ENCODE measurements at places on chromosomes 2 and 18.

- DNase-seq: no peak
These were observed 264.9 kb downstream of the MREG start for GRCh38 chr2:215748446-215748845.

DNA sequence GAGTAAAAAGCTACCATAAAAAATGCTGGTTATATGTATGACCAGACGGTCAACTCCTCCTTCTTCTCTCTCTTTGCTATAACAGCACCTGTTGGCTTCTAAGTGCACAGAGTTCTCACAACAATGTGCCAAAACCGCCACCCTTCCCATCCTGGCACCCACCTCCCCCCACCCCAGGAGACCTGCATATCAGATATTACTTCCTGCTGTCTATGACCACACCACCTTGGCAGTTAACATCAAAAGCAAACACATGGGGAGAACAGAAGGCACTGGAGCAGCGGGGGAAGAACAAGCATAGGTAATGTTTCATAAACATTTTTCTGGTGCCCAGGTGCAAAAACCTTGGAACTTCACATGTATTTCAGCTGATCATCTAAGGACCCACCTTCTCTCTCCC lies 15.5 kb downstream of the SPRED2 start:
- no peak for DNase-seq

DNA sequence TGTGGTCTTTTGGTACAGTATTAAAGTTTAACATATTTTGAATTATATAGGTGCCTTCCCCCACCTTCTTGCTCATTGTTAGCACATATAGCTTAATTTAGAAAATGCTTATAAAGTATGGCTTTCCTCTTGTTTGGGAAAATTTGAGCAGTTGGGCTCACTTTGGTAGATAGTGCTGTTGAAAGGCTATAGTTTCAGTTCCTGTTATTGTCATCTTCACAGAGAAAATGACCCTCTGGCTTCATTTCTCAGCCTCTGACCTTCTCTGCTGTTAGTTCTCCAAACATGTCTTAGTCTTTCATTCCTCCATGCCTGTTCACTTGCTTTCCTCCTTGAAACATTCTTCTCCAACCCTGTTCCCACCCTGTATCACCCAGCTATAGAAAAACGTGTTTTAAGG lies 200.6 kb downstream of the WDR7 start:
- no peak for DNase-seq

DNA sequence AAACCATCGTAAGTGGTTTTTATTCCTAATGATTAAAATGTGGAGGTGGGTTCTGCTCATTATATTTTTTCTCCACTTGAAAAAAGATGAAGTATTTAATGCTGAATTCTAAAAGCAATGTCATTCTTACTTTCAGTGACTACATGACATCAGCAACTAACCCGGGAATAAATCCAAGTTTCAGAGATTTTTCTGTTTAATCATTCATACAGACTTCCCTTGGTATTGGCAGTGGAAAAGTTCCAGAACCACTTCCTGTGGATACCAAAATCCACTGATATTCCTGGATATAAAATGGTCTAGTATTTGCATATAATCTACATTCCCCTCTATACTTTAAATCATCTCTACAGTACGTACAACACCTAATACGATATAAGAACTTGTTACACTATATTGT lies 128.6 kb downstream of the ZNF532 start:
- DNase-seq: no peak

DNA sequence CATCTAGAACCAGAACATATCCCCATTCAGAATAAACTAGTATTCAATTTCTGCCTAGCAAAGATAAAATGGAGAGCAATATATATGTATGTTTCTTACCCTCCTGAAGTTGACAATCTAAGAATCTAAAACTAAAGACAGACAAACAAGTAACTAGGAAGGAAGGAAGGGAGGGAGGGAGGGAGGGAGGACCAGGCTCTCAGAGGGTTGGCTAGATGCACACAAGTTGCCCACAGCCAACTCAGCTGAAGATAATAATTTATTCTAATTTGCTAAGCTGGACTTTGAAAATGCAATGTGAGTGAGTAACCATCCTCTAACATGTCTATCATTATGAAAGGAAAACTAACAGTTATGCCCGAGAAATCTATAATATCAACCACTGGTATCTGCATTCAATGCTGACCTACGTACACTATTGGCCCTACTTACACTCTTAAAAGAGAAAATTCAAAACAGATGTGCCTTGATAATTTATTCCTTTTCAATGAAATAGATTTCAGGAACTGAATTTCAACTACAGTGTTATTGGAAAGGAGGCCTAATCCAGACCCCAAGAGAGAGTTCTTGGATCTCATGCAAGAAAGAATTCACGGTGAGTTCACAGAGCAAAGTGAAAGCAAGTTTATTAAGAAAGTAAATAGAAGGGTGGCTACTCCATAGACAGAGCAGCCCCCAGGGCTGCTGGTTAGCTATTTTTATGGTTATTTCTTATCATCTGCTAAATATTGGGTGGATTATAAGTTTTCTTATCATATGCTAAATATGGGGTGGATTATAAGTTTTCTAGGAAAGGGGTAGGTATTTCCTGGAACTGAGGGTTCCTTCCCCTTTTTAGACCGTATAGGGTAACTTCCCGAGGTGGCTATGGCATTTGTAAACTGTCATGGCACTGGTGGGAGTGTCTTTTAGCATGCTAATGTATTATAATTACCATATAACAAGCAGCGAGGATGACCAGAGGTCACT lies 288.5 kb upstream of the SLC39A10 start:
- DNase-seq: no peak

- no peak for DNase-seq
These were observed 2172.3 kb upstream of the CELF4 start for GRCh38 chr18:39737869-39738268.

DNA sequence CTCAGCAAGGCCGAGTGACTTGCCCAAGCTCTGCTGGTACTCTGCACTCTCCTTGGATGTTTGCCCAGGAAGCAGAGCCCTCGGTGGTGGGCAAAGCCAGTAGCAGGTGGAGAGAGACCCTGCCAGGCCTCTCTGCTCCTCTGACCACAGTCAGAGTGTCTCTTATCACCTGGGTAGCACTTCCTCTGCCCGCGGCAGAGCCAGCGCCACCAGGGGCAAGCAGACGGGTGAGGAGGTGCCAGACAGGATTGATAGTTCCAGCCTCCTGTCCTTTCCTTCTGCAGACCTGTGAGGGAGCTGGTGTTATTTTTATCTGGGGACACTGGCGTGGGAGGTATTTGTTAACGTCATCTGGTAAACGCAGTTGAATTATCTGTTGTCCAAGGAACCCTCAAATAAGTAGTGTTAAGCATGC lies 152.9 kb downstream of the SMAD7 start:
- no peak for DNase-seq

GRCh38 chr2:84858123-84858522 lies 22.8 kb downstream of the TRABD2A start:
- DNase-seq: no peak

GRCh38 chr2:59986511-59986910 lies 566.9 kb downstream of the BCL11A start:
- no peak for DNase-seq

DNA sequence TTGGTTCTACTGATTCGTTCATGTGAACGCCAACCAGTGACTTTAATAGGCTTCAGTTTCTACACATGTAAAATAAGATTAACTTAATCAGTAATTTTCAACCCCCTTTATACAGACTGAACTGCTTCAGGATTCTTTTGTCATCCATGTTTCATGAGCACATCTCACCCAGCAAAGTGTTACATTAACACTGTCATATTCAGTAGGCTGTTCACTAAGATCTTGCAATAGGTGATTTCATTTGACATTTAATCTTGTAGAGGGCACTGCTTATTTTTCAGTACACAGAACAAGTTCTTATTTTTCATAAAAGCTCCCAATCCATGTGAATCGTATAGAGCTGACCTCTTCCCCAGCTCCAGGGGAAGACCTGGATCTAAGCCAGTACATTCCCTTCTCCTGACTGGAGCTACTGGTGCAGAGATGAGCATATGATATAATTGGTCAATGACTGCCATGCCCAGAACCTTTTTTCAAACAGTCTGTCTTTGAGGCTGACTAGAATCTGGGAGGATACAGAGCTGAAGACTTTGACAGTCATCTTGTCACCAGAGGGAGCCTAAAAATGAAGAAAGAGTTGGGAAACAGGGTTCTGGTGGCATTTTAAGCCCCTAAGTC lies 72.2 kb upstream of the CHRNA1 start:
- DNase-seq: no peak

GRCh38 chr2:172967036-172967982 lies 108.3 kb upstream of the MAP3K20 start:
- no peak for DNase-seq

- no peak for DNase-seq
These were observed 420.0 kb downstream of the ZEB2 start for GRCh38 chr2:144099780-144100377.

DNA sequence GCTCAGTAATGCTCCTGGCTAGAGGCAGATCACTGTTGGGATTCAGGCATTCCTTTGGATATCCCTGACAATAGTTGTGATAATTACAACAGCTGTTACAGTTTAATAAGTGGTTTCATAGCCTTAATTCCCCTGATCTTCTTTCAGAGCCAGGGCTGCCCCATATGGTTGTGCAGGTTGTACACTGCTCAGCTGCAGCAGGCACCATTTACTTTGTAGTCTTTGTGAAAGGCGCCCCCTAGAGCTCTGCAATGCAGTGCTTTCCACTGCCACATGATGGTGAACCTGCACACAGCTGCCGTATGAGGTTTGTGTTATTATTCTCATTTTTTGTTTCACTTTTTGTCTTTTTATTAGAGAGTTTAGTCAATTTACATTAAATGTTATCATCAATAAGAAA lies 239.1 kb downstream of the KCNS3 start:
- no peak for DNase-seq

- no peak for DNase-seq
These were observed 59.4 kb upstream of the UPP2 start for GRCh38 chr2:158042245-158042644.

DNA sequence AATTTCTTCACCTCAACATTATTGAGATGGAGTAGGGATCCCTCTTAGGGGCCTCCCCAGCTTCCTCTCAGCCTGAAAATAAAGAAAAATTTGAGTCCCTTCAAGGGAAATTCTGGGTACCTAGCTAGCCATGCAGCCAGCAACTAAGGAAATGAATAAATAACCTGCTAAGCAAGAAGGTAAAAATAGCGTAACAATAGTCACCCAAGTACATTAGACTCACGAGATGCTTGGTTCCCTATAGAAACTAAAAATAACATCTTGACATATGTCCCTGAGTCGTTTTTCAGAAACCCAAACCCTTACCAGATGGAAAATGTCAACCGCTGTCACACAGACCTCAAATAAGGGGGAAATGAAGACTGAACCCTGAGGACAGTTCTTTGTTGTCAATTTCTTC lies 51.9 kb downstream of the CACNB4 start:
- no peak for DNase-seq

DNA sequence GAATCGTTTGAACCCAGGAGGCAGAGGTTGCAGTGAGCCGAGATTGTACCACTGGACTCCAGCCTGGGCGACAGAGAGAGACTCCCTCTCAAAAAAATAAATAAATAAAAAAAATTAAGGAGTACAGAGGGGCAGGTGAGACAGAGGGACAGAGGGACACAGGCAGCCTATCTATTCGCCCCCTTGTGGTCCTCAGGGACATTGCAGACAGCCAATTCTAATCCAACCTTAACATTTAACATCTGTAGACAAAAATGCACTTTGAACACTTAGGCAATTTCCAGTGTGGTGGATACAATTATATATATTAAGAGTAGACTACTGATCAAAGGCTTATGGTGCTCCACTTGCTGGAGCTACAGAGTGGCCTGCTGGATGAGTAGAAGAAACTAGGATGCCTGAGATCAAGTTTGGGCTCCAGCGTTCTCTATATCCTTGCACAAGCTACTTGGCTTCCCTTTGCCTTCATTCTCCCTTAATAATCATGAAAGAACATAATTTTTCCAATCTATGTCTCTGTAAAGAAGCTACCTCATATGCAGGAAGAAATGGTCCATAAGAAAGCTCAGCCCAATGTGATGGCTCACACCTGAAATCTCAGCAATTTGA lies 8.2 kb upstream of the SMARCAL1 start:
- DNase-seq: no peak

DNA sequence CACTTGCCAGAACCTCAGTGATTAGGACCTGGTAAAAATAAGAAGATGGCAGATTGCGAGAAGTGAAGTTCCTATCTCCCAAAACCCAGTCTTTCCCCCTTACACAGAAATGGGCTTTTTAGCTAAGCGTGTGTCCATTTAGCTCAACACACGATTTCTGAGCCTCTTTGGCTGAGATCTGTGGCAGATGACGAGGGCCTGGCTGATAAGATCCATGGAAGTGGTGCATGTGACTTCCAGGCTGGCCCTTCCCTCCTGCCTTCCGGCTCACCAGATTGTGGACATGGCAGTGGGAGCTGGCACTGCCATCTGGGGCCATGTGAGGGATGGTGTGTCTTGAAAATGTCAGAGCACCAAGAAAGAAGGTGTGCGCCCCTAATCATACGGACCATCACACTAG lies 41.0 kb upstream of the ZFP36L2 start:
- DNase-seq: no peak

DNA sequence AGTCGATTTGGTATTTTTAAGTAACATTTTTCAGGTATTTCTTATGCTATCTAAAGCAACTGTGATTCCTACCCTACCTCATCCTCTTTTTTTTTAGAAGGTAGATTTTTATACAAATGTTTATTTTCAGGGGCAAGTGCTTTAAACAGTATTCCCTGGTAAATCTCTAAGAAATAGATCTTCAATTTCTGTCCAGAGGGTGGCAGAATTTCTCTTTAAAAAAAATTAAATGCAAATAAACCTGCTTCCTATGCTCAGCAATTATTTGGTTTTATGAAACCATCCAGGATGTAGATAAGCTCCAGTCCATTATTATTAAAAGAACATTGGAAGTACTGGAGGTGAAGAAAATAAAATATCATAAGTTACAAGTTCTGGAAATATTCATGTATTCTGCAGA lies 191.9 kb downstream of the MYO3B start:
- no peak for DNase-seq

DNA sequence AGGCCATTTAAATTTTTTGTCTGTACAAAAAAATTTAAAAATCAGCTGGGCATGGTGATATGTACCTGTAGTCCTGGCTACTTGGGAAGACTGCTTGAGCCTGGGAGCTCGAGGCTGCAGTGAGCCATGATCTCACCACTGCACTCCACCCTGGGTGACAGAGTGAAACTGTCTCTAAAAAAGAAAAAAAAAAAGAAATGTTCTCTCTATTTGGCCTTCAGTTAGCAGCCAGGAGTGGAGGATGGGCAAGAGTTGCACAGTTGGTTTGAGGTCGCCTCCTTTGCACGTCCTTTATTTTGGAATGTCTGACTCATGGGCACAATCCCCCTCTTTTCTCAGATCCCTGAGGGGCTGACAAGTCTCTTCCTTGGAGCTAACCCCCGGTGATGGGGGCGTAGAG lies 26.3 kb downstream of the ITM2C start:
- DNase-seq: no peak

- DNase-seq: no peak
These were observed 406.8 kb downstream of the NBAS start for GRCh38 chr2:15154297-15154696.

DNA sequence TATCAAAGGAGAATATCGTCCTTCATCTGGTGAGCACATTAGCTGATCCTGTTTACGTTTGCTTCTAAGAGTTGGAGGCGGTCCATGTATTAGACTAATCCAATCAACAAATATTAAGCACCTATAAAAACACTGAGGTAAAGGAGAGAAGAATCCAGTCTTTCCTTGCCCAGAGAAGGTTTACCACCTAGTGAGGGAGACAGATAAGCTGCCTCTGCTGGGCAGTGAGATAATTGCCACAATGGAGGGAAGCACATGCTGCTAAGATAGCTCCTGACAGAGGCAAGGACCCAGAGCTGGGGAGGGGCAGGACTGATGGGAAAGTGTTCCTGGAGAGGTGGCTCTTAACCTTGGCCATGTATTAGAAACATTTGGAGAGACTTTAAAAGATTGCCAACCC lies 36.7 kb upstream of the ST8SIA5 start:
- DNase-seq: no peak

- DNase-seq: no peak
These were observed 38.4 kb upstream of the PAPOLG start for GRCh38 chr2:60717691-60718090.
